Pancreas (tissue), 10 donors: ENCODE measurements at places on chromosomes 2 and 18. TPM values are rescaled to one million over a fixed set of nuclear protein-coding genes. Genes with fewer than 3 reads are reported as not detected.

CNDP1 gene
- polyA plus RNA-seq: 0.84 TPM

BOK gene
- 10.1 TPM for polyA plus RNA-seq

GNAL gene
- polyA plus RNA-seq: 0.70 TPM

DNA sequence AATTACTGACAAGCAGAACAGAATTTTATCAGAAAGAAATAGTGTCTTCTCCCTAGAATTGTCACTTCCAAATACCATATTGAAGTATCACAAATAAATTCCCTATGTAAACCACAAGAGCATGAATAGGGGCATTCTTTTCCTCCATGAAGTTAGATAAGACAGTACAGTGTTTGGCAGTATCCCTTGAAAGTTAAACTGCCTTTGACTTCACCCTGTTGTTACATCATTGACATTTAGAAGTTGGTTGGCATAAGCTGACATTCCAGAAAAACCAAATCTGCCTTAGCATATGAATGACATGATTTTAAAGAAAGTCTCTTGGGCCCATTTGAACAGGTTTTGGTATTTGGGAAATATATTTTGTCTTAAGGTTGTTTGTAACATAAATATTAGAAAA lies 50.2 kb upstream of the OSR1 start:
- H3K27me3 ChIP-seq: no peaks in the 10 kb centered on the region
- no peak for DNase-seq
- H3K4me3 ChIP-seq: no peak overlapping the region

GRCh38 chr2:240111253-240111652 lies 24.9 kb downstream of the COPS9 start:
- H3K36me3 ChIP-seq: no peaks in the 10 kb centered on the region
- H3K27me3 ChIP-seq: no peaks in the 10 kb centered on the region
- no peak for DNase-seq
- H3K27ac ChIP-seq: no peak overlapping the region

- H3K4me3 ChIP-seq: no peak overlapping the region
- no peak for DNase-seq
- no peaks in the 10 kb centered on the region for H3K36me3 ChIP-seq
- no peak overlapping the region for H3K27ac ChIP-seq
- no peaks in the 10 kb centered on the region for H3K27me3 ChIP-seq
- H3K4me1 ChIP-seq: no peaks in the 10 kb centered on the region
Measured at GRCh38 chr2:46800218-46800617, 115.4 kb downstream of the MCFD2 start.

KIF1A gene
- polyA plus RNA-seq: 62.9 TPM

IL36B gene
- not detected for polyA plus RNA-seq

PNKD gene
- 89.1 TPM for polyA plus RNA-seq

GRCh38 chr18:74457043-74457724 lies at the start of gene DIPK1C:
Gene DIPK1C, minus strand, starts transcription at chr18:74457308. Its CDS starts 49 bp downstream, at chr18:74457259.
- peaks cover 6% of the 10 kb centered on the region for H3K4me1 ChIP-seq
- no peak within 1 kb of the TSS for H3K27ac ChIP-seq
- DNase-seq: no peak
- peak within 1 kb of the TSS; percentile 24 for H3K4me3 ChIP-seq

DNA sequence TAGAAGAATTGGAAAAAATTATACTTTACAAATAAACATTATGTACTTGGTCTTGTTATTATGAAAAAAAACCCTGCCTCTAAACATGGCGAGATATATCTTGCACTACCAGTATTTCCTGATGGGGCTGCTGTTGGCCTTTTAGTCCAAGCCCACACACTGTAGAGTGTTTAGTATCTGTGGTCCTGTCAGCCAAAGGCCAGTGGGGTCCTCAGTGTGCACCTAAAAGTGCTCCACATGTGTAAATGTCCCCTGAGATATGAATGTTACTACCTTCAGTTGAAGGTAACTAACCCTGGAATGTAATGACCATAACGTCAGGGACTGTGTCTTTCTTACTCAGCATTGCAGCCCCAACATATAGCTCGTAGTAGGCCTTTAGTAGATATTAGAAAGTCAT lies 71.1 kb upstream of the HK2 start:
- no peaks in the 10 kb centered on the region for H3K27me3 ChIP-seq
- H3K27ac ChIP-seq: no peak overlapping the region
- no peak for DNase-seq
- no peaks in the 10 kb centered on the region for H3K4me1 ChIP-seq
- H3K36me3 ChIP-seq: no peaks in the 10 kb centered on the region

- H3K27ac ChIP-seq: no peak overlapping the region
- no peak for DNase-seq
- no peaks in the 10 kb centered on the region for H3K4me1 ChIP-seq
- no peaks in the 10 kb centered on the region for H3K36me3 ChIP-seq
Measured at GRCh38 chr2:60352491-60353405, 200.7 kb downstream of the BCL11A start.

PRSS56 gene
- not detected for polyA plus RNA-seq

- no peaks in the 10 kb centered on the region for H3K36me3 ChIP-seq
- no peak overlapping the region for H3K27ac ChIP-seq
- no peak for DNase-seq
- no peaks in the 10 kb centered on the region for H3K4me1 ChIP-seq
- H3K4me3 ChIP-seq: no peak overlapping the region
- H3K27me3 ChIP-seq: no peaks in the 10 kb centered on the region
Measured at GRCh38 chr2:109127556-109127955, 1.4 kb upstream of the SH3RF3 start.

PAX3 gene
- not detected for polyA plus RNA-seq

GRCh38 chr2:30601375-30601774 lies 154.3 kb downstream of the LCLAT1 start:
- DNase-seq: no peak
- no peaks in the 10 kb centered on the region for H3K27me3 ChIP-seq
- H3K4me1 ChIP-seq: no peaks in the 10 kb centered on the region
- no peak overlapping the region for H3K4me3 ChIP-seq

- no peaks in the 10 kb centered on the region for H3K36me3 ChIP-seq
- H3K27ac ChIP-seq: no peak overlapping the region
- H3K4me1 ChIP-seq: no peaks in the 10 kb centered on the region
Measured at GRCh38 chr2:172978063-172978383, 97.6 kb upstream of the MAP3K20 start.

CCDC74A gene
- polyA plus RNA-seq: 4.6 TPM

DNA sequence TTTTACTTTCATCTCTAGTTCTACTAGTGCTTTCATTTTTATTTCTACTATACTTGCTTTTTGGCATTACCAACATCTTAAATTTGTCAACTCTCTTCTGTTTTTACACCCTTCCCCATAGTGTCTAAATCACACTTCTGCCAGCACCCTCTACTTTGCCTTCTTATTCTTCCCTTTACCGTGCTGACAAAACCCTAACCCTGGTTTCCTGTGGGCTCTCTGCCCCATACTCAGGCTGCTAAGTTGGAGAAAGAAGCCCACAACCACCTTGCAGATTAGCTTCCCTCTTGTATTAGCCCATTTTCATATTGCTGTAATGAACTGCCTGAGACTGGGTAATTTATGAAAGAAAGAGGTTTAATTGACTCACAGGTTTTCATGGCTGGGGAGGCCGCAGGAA lies 24.8 kb downstream of the GIGYF2 start:
- no peaks in the 10 kb centered on the region for H3K27me3 ChIP-seq
- H3K4me1 ChIP-seq: no peaks in the 10 kb centered on the region
- H3K36me3 ChIP-seq: no peaks in the 10 kb centered on the region

DNA sequence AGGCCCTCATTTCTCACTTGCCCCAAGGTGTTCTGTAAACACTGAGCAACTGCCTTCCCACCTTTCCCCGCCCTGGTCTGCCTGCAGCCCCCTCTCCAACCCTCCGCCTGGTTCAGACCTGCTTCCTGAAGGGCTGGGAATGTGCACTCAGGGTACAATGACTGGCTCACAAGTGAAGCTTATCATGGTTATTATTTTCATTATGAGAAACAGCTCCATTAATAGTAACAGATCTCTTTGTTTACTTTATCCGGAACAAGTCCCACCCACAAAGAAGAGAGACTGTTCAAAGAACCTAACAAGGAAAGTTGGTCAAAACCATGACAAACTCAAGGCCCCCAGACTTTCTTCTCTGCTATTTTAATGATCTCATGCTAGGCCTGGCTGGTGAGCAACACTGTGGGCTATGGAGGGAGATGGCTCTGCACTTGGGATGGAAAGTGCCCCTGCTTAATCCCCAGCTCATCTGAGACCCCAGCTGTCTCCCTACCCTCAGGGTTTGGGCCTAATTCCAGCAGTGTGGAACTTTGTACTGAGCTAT lies 36.7 kb downstream of the ARHGAP25 start:
- H3K4me1 ChIP-seq: peaks cover 5% of the 10 kb centered on the region
- H3K4me3 ChIP-seq: no peak overlapping the region
- H3K27ac ChIP-seq: no peak overlapping the region
- H3K36me3 ChIP-seq: no peaks in the 10 kb centered on the region
- H3K27me3 ChIP-seq: no peaks in the 10 kb centered on the region
- DNase-seq: no peak

GRCh38 chr2:237205561-237205971 lies 119.9 kb downstream of the COPS8 start:
- no peaks in the 10 kb centered on the region for H3K36me3 ChIP-seq
- H3K27ac ChIP-seq: no peak overlapping the region
- DNase-seq: no peak
- H3K27me3 ChIP-seq: no peaks in the 10 kb centered on the region
- no peaks in the 10 kb centered on the region for H3K4me1 ChIP-seq

REEP1 gene
- polyA plus RNA-seq: 2.9 TPM

DNA sequence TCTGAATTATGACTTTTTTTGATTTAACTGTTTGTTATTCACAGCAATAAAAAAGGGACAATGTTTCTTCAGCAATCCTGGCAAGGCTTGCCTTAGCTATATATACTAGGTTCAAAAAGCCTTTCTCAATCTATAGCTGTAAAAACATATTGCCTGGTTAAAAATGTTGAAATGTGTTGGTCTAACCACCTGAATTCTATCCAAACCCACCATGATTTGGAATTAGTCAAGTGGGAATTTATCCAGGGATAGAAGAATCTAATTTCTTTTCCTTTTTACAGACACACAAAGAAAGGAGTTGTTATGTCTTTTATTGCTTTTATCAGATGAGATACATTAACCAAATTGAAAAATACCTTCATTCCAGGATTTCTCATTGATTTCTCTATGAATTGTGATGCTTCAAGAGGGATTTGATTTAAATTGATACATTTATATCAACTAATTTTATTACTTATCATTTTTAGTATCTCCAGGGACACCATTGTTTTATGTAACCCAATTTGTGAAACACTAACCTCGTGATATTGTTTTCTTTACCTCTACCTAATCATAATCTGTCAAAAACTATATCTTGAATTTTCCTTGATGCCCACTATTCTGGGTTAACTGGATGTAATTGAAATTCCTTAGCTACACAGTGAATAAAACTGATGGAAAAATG lies 88.1 kb downstream of the LRP1B start:
- no peaks in the 10 kb centered on the region for H3K27me3 ChIP-seq
- H3K4me1 ChIP-seq: no peaks in the 10 kb centered on the region
- no peaks in the 10 kb centered on the region for H3K36me3 ChIP-seq
- H3K4me3 ChIP-seq: no peak overlapping the region
- DNase-seq: no peak
- H3K27ac ChIP-seq: no peak overlapping the region

XIRP2 gene
- polyA plus RNA-seq: 0.08 TPM

GRCh38 chr2:42102591-42103450 lies 55.0 kb downstream of the PKDCC start:
- no peaks in the 10 kb centered on the region for H3K4me1 ChIP-seq
- H3K27ac ChIP-seq: peak overlapping the region; percentile 92
- DNase-seq: peak; percentile 63
- no peaks in the 10 kb centered on the region for H3K36me3 ChIP-seq
- no peaks in the 10 kb centered on the region for H3K27me3 ChIP-seq
- peak overlapping the region; percentile 49 for H3K4me3 ChIP-seq

DNA sequence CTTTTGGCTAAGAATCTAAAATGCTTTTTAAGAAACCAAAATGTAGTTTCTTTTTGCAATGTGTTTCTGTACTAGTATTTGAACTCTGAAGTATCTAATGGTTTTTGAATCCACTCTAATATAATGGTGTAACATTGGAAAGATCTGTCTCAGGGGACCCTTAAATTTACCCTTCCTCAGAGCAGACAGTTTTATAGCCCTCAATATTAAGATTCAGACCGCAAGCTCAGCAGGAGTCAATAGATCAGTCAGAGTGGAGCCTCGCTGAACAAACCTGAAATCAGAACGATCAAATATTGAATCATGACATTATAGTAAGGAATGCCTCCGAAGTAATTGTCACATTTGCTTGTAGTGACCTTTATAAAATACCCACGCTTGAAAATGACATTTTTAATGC lies 18.3 kb downstream of the SGPP2 start:
- no peak overlapping the region for H3K4me3 ChIP-seq
- H3K27me3 ChIP-seq: no peaks in the 10 kb centered on the region
- DNase-seq: no peak
- H3K27ac ChIP-seq: no peak overlapping the region
- no peaks in the 10 kb centered on the region for H3K4me1 ChIP-seq
- no peaks in the 10 kb centered on the region for H3K36me3 ChIP-seq

TFCP2L1 gene
- 3.9 TPM for polyA plus RNA-seq
